Activated T-cell treated with anti-CD3 and anti-CD28 coated beads for 48 hours (primary cell): ENCODE measurements at places on chromosomes 4 and X.

- no peak for DNase-seq
These were observed 97.9 kb downstream of the COX18 start for GRCh38 chr4:72971572-72971971.

- no peak for DNase-seq
These were observed 244.2 kb downstream of the ANKRD50 start for GRCh38 chr4:124468360-124468759.

GRCh38 chrX:131061306-131061705 lies 3.2 kb downstream of the ARHGAP36 start:
- no peak for DNase-seq

DNA sequence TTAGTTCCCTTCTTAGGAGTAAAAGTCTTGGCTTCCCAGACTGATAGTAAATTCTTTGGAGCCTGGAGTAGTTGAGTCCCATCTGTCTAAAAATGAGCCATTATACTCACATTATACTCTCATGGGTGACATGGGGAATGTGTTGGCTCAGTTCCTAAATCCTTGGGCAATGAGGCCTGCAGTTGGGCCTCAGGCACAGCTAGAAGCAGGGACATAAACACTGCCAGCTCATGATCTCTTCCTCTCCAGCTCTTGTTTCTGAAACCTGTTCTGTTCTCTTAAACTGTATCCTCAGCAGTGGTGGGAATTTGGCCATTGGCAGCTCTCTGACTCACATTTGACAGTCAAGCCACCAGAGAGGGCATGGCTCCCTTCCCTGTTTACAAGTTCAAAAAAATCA lies 212.5 kb downstream of the SPATA18 start:
- DNase-seq = no peak

GRCh38 chr4:5387457-5387856 lies 320.9 kb downstream of the EVC2 start:
- DNase-seq = no peak

DNA sequence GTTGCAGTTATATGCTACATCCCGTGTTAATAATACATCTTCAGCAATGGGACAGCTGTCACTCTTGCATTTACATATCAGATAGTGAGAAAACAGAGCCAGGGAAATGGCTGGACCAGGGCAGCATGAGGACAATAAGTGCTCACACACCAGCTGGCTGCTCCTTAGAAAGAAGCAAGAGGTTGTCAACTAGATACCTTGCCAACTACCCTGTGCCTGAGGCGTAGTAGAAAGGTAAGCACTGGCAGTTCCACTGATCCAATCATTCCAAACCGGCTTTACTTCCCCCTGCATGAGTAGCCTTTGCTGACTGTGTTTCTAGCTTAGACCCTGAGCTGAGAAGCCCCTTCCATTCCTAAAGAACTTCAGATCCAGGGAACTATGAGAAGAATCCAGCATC lies 52.2 kb upstream of the FGF13 start:
- no peak for DNase-seq

GRCh38 chr4:16909281-16909680 lies 10.8 kb upstream of the LDB2 start:
- DNase-seq = no peak

DNA sequence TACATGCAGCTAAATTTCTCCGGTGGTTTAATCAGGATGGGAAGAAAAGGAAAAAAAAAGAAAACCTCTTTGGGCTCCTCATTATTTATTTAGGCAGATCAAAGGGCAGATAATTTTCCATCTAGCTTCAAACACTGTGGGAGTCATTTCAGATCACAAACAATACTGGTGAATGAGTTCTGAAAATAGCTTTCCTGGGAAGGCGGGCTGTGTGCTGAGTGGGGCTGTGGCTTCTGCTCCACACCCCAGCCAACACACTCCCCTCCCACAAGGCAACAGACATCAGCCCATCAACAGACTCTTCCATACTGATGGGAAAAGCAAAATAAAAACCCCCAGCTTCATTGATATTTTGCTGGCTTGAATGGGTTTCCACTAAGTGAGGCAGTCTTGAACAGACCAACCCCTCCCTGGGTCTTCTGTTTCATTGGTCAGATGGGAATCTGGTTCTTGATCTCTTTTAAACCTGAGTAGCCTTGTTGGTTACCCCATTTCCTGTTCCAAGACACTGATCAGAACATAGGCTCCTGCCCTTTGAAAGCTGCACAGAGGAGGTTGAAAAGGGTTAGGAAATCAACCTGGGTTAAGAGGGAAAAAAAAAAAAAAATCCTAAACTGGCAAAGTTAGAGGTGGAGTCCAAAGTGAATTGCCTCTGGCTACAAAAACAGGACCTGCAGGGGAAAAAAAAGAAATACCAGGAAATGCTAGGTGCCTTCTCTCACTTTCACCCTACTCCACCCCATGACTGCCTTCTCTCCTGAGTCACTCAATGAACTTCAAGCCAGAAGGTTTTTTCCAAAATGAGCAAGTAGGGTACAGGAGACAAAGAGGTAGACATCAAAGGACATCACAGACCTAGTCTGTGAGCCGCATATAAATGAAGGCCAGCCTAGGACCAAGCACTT lies 20.0 kb downstream of the AMOT start:
- DNase-seq = no peak

DNA sequence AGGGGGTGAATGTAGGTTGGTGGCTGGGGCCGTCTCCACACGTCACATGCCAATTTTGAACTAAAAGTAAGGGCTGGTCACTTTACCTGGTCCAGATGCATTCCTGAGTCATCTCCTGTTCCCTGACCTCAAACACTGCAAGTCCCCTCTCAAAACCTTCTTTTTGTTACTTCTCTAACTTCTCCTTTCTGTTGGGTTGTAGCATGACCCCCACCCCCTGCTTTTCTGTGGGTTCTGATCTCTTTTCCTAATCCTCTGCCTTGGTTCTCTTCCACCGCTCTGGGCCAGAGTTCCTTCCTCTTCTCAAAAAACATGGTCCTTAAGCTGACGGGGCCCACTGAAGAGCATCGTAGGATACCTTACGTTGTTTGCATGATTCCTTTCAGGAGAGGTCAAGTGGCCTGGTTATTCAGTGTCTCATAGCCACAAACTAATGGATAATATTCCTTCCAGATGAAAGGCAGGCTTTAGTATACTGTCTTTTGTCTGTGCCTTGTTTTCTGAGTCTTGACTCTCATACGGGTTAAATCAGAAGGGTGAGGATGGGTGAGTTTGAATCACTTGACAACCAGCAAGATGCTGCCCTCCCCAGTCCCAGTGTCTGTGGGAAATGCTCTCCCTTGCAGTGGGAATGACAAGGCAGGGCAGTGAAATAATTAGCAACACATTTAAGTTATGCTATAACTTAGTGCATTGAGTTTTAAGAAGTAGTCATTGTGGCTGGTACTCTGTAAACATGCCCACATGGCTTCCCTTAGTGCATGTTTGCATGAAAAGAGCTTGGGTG lies 15.1 kb downstream of the SMS start:
- DNase-seq = no peak

DNA sequence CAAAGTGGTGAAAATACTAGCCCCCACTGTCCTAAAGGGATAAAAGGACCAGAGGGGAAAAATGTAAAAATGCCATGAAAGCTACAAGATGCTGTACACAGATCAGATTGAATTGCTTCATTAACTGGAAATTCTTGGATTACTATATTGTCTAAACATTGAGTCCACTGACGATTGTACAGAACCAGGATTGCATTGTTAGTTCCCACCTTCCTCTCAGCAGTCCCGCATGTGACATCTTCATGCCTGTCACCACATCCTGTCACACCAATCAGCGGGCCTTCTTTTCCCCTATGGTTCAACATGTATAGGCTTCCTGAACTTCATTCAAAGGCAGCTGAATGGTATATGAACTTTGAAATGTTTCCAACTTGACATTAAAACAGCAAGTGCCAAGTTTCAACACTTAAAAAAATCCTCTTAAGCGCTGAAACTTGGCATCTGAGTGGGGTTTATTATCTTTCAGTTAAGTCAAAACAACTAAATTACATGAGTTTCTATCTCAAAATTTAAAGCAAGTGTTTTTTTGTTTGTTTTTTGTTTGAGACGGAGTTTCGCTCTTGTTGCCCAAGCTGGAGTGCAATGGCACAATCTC lies 24.6 kb downstream of the ZRSR2 start:
- no peak for DNase-seq

DNA sequence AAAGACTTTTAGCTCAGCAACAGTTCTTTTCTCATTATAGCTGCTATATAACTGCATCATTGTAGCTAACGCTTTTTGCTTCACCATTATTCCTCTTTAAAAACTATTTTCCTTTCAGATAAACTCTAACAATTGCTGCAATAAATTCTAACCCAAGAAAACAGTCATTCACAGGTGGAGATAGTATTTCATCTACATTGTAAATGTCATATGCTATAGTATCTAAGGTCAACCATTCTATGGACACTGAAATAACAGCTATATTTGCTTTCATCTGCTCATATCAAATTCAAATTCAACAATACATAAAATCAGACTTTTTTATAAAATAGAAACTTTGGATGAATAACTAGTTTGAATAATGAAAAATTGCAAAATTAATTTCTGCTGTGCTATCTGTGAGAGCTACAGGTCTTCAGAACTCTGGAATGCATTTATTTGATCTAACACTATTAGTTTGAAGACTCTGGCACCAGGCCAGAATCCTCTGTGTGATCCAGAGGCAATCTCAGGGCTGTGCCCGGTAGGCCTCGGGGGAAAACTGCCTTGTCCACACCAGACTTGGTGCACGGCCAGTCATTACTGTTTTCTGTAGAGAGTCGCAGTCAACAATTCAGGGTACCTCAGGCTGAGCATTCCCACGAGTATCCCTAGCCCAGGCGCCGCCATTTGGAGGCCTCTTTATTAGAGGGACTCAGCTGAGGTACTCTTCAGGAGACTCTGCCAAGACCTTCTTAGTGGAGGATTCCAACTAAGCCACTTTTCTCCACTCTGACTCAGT lies 332.4 kb downstream of the SLC7A11 start:
- DNase-seq = no peak

DNA sequence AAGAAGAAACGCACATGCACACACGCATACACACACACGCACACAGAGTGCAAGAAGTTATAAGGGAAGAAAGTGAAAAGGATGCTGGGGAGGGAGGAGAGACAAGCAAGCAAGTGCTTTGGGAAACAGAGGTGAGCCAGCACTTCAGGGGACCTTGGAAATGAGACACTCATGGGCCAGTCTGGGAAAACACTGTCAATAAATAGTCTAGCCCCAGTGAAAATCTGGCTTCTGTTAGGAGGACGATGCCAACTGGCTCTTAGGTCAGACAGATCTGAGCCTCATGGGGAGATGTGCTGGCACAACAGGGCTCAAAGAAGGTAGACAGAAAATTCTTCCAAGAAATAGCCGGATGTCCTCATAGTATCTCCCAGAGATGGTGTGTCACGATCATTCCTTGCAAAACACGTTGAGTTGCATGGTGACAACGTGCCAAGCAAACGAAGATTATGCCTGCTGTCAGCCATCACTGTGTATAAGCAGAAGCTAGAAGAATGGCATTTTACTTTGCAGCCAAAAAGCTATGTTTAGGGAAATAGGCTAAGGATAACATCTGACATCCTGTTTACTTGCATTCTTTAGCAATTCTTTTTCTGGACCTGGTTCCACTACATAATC lies 557 bp upstream of the ARHGEF6 start:
- DNase-seq = no peak

DNA sequence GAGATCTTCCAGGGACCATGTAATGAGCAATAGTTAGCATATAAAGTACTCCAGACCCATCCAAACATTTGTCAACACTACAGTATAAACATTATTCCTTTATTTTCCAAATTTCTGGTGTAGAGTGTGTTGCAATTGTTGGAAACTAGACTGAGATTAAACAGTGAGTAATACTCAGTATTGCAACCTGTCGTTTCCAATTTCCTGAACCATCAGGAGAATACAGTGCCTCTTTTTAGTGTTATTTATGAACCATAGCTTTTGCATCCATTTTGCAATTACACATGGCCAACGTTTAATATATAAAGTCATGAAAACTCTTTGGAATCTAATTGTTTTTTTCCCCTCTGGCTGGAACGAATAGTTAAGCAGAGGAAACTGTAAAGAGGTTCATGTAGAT lies 58.3 kb upstream of the DHRSX start:
- DNase-seq = no peak

DNA sequence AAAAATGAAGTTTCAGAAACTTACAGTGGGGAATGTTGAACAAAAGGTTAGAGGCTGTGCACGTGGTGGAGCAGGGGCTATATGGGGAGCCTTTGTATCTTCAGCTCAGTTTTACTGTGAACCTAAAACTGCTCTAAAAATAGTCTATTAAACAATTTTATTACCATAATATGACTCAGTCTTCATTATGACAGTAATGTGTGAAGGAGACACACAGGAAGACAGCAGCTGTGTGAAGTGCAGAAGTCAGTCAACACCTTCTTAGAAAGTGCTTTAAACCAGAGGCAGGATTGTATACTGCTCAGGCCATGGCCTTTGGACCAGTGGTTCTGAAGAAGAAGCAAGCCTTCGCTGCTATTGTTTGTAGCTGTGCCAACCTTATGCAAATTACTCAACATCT lies 89.7 kb downstream of the ARHGAP10 start:
- DNase-seq = no peak

- no peak for DNase-seq
These were observed 77.5 kb downstream of the HTRA3 start for GRCh38 chr4:8346838-8347605.

- no peak for DNase-seq
These were observed 208.4 kb upstream of the NPY2R start for GRCh38 chr4:154999950-155000578.

- no peak for DNase-seq
These were observed 5.7 kb downstream of the RAB40A start for GRCh38 chrX:103513476-103514108.

DNA sequence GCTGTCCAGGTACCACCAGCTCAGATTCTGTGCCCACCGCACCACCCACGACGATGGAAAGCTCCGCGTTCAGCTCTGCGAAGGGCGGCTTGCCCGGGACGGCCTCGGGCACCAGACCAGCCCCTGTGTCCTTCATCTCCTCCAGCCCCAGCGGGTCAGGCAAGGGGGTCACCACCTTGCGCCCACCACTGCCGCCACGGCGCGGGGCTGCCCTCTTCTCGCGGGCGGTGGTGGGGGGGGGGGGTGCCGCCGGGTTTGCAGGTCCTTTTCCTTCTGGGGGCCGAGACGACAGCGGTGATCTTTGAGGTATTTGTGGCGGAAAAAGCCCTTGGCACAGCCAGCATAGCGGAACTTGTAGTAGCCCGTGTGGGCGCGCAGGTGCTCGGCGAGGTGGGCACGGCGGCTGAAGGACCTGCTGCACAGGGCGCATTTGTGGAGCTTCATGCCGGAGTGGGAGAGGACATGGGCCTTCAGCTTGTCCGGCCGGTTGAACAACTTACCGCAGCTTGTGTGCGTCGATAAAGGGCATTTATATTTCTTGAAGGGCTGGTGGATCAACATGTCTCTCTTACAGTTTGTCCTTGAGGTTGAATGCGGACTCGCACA lies 50.9 kb downstream of the CFAP299 start:
- DNase-seq = no peak

- no peak for DNase-seq
These were observed 80.8 kb upstream of the ARX start for GRCh38 chrX:25096522-25097045.

GRCh38 chr4:99054428-99054994 lies 34.1 kb downstream of the ADH5 start:
- DNase-seq = no peak

GRCh38 chrX:3599802-3600430 lies 113.5 kb downstream of the PRKX start:
- no peak for DNase-seq

- no peak for DNase-seq
These were observed 3.4 kb downstream of the SORCS2 start for GRCh38 chr4:7195546-7196287.

GRCh38 chr4:118589471-118590055 lies 95.6 kb upstream of the METTL14 start:
- no peak for DNase-seq
